A673 (cell line): ENCODE measurements at places on chromosomes 3 and 15. TPM values are rescaled to one million over a fixed set of nuclear protein-coding genes. Genes with fewer than 3 reads are reported as not detected.

The ZCWPW2 gene
- not detected in 2 replicates for total RNA-seq

The THUMPD3 gene
- total RNA-seq, result 79.2 and 84.6 TPM in 2 replicates

The DAZL gene
- not detected in 2 replicates for total RNA-seq

The HCLS1 gene
- 92.4 and 96.9 TPM in 2 replicates for total RNA-seq

The CATSPER2 gene
- total RNA-seq, result 2.2 and 2.9 TPM in 2 replicates

The SMAD3 gene
- 31.0 and 43.0 TPM in 2 replicates for total RNA-seq

The CXCR6 gene
- total RNA-seq, result not detected in 2 replicates

The GOLGA6L7 gene
- total RNA-seq, result not detected in 2 replicates

The MEIS2 gene
- 9.3 and 11.7 TPM in 2 replicates for total RNA-seq

The CHRM5 gene
- total RNA-seq, result not detected in 2 replicates

The TM4SF18 gene
- total RNA-seq, result 0.37 and 1.5 TPM in 2 replicates

The ACKR4 gene
- total RNA-seq, result not detected in 2 replicates

The STAB1 gene
- 0.41 TPM in 1 of 2 replicates, not detected in the other for total RNA-seq

The KLHL25 gene
- 11.5 and 12.7 TPM in 2 replicates for total RNA-seq

The SYNPR gene
- total RNA-seq, result 14.7 and 17.6 TPM in 2 replicates

- H3K4me1 ChIP-seq, result no peaks in the 10 kb centered on the region
- no peaks in the 10 kb centered on the region for H3K27me3 ChIP-seq
- H3K27ac ChIP-seq, result no peak overlapping the region
- H3K4me3 ChIP-seq, result no peak overlapping the region
- no peaks in the 10 kb centered on the region for H3K36me3 ChIP-seq
Measured at GRCh38 chr3:10949197-10949596, 43.4 kb upstream of the SLC6A1 start.

- no peaks in the 10 kb centered on the region for H3K36me3 ChIP-seq
- no peak overlapping the region for H3K4me3 ChIP-seq
- H3K4me1 ChIP-seq, result peaks cover 14% of the 10 kb centered on the region
- peak; percentile 37 for DNase-seq
- H3K27me3 ChIP-seq, result no peaks in the 10 kb centered on the region
Measured at GRCh38 chr3:171833789-171834460, 9.2 kb upstream of the TMEM212 start.

GRCh38 chr3:184222521-184222920 lies 6.9 kb upstream of the VWA5B2 start:
- no peak for DNase-seq
- H3K4me1 ChIP-seq, result no peaks in the 10 kb centered on the region
- peaks cover 7% of the 10 kb centered on the region for H3K27me3 ChIP-seq
- no peaks in the 10 kb centered on the region for H3K36me3 ChIP-seq
- H3K27ac ChIP-seq, result no peak overlapping the region
- no peak overlapping the region for H3K4me3 ChIP-seq

DNA sequence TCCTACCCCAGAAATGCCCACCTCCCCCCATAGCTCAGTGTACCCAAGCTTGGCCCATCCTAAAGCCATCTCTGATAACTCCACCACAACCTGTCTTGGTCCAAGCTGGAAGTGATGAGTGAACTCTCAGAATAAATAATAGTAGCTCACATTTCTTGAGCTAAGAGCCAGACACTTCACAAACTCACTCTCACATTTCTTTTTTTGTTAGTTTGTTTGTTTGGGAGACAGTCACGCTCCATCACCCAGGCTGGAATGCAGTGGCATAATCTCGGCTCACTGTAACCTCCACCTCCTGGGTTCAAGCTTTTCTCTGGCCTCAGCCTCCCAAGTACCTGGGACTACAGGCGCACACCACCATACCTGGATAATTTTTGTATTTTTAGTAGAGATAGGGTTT lies 46.2 kb downstream of the LIPC start:
- H3K36me3 ChIP-seq, result no peaks in the 10 kb centered on the region
- H3K4me3 ChIP-seq, result no peak overlapping the region
- DNase-seq, result no peak
- no peak overlapping the region for H3K27ac ChIP-seq
- peaks cover 46% of the 10 kb centered on the region for H3K4me1 ChIP-seq
- no peaks in the 10 kb centered on the region for H3K27me3 ChIP-seq

GRCh38 chr15:78260489-78260888 lies 3.9 kb upstream of the DNAJA4 start:
- H3K4me1 ChIP-seq, result no peaks in the 10 kb centered on the region
- no peaks in the 10 kb centered on the region for H3K36me3 ChIP-seq
- no peak for DNase-seq
- no peak overlapping the region for H3K27ac ChIP-seq
- no peak overlapping the region for H3K4me3 ChIP-seq

- no peaks in the 10 kb centered on the region for H3K4me1 ChIP-seq
- no peak overlapping the region for H3K4me3 ChIP-seq
- no peak for DNase-seq
- H3K27ac ChIP-seq, result no peak overlapping the region
Measured at GRCh38 chr3:11238880-11239279, 33.3 kb upstream of the ATG7 start.

DNA sequence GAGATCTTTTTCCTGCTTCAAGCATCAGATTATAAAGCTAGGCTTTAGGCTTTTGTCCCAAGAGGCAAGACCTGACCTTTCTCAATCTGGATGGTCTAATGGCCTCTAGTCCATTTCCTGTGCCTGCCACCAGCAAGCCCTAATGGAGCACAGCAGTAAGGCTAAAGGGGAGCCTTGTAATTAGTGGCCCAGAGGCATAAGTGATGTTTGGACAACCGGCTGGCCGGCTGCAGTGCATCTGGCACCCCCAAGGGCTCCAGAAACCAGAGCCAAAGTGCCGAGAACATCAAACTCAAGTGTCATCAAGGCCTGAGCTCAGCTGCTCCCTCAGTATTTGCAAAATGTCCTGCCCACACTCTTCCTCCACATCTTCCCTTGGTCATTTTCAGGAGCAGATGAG lies 31.9 kb upstream of the RTP4 start:
- no peaks in the 10 kb centered on the region for H3K27me3 ChIP-seq
- H3K27ac ChIP-seq, result no peak overlapping the region
- H3K36me3 ChIP-seq, result no peaks in the 10 kb centered on the region
- no peak for DNase-seq

DNA sequence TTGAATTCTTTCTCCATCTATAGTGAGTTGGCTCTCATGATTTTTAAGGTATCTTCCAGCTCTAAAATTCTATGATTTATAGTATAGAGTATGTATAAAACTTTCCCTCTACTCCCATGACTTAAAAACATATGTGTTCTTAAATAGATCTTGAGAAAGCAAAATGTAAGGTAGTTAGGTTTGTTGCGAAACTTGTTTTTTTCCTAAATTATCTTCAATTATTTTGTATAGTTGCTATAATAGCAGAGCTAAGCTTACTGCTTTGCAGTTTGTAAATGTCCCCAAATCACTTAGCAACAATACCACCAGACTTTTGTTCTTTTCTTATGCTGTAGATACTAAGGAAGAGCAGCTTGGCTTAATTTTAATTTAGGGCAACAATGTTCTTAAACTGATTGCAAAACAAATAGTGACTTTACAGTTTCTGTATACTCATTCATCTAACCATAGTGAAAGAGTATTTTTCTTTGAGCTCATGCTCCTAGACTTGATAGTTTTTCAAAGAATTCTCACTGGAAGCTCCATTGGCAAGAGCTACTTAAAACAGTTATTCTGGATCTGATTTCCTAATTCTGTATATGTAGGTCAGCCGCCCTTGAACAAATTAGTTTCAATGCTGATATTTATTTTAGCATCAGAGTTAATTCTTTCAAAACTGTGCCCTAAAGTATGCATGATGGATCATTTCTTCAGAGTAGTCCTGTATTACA lies 61.2 kb downstream of the LYSMD4 start:
- no peak for DNase-seq
- no peaks in the 10 kb centered on the region for H3K4me1 ChIP-seq
- no peak overlapping the region for H3K27ac ChIP-seq
- H3K27me3 ChIP-seq, result no peaks in the 10 kb centered on the region

GRCh38 chr15:69008056-69008455 lies 6.4 kb upstream of the NOX5 start:
- no peak for DNase-seq
- no peaks in the 10 kb centered on the region for H3K4me1 ChIP-seq
- H3K36me3 ChIP-seq, result no peaks in the 10 kb centered on the region
- no peak overlapping the region for H3K4me3 ChIP-seq
- H3K27ac ChIP-seq, result no peak overlapping the region
- H3K27me3 ChIP-seq, result no peaks in the 10 kb centered on the region

DNA sequence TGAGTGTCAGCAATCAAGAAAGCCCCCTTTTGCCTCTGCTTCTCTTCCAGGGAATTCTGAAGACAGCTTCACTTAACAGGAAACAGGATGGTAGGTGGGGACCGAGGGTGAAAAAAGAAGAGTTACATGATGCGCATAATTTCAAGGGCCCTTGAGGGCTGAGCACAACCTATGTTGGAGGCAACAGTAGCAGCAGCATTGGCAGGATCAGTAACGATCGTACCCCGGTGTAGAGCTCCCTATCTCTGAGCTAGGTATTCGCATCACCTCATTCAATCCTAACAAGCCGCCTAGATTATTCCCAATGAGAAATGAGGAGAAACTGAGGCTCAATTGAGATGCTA lies 432 bp upstream of the RAD54L2 start:
- H3K27ac ChIP-seq, result peak overlapping the region; percentile 82
- DNase-seq, result no peak
- peak overlapping the region; percentile 78 for H3K4me3 ChIP-seq
- H3K27me3 ChIP-seq, result no peaks in the 10 kb centered on the region
- H3K36me3 ChIP-seq, result no peaks in the 10 kb centered on the region

GRCh38 chr3:161208931-161209330 lies 12.2 kb upstream of the NMD3 start:
- no peak overlapping the region for H3K4me3 ChIP-seq
- H3K27ac ChIP-seq, result no peak overlapping the region
- no peak for DNase-seq
- H3K27me3 ChIP-seq, result no peaks in the 10 kb centered on the region
- no peaks in the 10 kb centered on the region for H3K4me1 ChIP-seq

- no peaks in the 10 kb centered on the region for H3K27me3 ChIP-seq
- H3K4me3 ChIP-seq, result no peak overlapping the region
- no peak for DNase-seq
- H3K4me1 ChIP-seq, result peaks cover 5% of the 10 kb centered on the region
Measured at GRCh38 chr15:98690272-98690950, 42.1 kb downstream of the IGF1R start.

- H3K27me3 ChIP-seq, result no peaks in the 10 kb centered on the region
- no peak overlapping the region for H3K27ac ChIP-seq
- H3K36me3 ChIP-seq, result peaks cover 46% of the 10 kb centered on the region
- no peak for DNase-seq
Measured at GRCh38 chr15:41464889-41465580, 28.6 kb upstream of the ITPKA start.

DNA sequence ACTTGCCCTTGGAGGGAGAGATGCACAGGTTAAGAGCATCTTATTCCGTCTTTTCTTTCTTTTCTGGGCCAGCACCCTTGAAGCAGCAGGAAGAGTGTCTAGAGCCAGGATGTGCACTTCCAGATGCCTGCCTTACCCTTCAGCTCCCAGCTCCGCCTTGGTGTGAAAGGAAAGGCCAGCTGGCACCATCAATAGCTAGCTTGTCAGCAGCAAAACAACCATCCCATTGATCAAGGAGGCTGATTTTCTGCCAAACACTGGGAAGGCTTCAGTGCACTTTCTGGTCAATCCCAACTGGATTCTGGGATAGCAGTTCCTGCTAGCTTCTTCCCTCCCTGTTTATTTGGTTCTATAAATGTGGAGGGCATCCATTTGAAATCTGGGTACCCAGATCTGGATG lies 110.9 kb upstream of the GALNT15 start:
- no peaks in the 10 kb centered on the region for H3K27me3 ChIP-seq
- no peaks in the 10 kb centered on the region for H3K4me1 ChIP-seq
- no peak for DNase-seq
- no peaks in the 10 kb centered on the region for H3K36me3 ChIP-seq
- H3K27ac ChIP-seq, result no peak overlapping the region
- H3K4me3 ChIP-seq, result no peak overlapping the region

GRCh38 chr15:52256366-52256765 lies 39.2 kb downstream of the MYO5C start:
- no peaks in the 10 kb centered on the region for H3K36me3 ChIP-seq
- peak; percentile 82 for DNase-seq
- peaks cover 5% of the 10 kb centered on the region for H3K4me1 ChIP-seq
- no peaks in the 10 kb centered on the region for H3K27me3 ChIP-seq
- H3K27ac ChIP-seq, result no peak overlapping the region
- H3K4me3 ChIP-seq, result no peak overlapping the region

GRCh38 chr3:108251265-108251664 lies 29.0 kb upstream of the IFT57 start:
- H3K4me1 ChIP-seq, result peaks cover under 1% of the 10 kb centered on the region
- DNase-seq, result no peak
- H3K36me3 ChIP-seq, result no peaks in the 10 kb centered on the region
- no peaks in the 10 kb centered on the region for H3K27me3 ChIP-seq
- no peak overlapping the region for H3K27ac ChIP-seq

DNA sequence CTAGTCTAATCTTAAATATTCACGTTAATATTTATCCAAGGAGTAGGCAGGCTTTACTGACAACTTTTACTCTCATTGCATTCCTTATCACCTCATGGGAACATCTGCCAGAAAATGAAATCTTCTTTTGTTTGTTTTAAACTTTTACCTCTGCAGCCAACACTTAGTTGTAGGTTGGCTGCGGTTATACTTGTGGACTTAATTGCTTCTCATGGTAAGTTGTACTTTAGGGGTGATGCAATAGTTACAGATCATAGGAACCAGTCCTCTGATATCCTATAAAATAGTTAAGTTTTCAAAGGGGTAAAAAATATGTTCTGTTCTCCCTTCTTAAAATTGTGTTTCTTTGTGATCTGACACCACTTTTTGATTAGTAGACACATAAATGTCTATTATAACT lies 321.9 kb downstream of the ZPLD1 start:
- H3K4me1 ChIP-seq, result peaks cover 5% of the 10 kb centered on the region
- no peak overlapping the region for H3K27ac ChIP-seq
- no peaks in the 10 kb centered on the region for H3K36me3 ChIP-seq
- DNase-seq, result no peak
- no peaks in the 10 kb centered on the region for H3K27me3 ChIP-seq

DNA sequence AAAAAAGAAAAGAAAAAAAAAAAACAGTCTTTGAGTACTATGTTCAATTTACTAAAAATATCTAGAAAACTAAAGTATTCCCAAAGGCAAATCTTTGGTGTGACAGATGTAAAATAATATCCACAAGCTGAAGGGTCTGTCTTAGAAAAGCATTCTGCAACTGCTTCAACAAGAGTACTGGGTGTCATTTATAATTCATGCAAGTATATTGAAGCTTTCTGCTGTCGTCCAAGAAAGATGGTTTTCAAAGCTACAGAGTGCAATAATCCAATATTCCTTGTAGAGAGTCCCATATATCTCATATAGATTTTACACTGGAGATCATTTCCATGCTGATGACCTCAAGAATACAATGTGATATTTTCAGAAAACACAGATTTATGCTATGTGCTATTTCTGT lies 90.9 kb upstream of the SUCLG2 start:
- no peaks in the 10 kb centered on the region for H3K4me1 ChIP-seq
- H3K4me3 ChIP-seq, result no peak overlapping the region
- no peak for DNase-seq
- no peak overlapping the region for H3K27ac ChIP-seq

DNA sequence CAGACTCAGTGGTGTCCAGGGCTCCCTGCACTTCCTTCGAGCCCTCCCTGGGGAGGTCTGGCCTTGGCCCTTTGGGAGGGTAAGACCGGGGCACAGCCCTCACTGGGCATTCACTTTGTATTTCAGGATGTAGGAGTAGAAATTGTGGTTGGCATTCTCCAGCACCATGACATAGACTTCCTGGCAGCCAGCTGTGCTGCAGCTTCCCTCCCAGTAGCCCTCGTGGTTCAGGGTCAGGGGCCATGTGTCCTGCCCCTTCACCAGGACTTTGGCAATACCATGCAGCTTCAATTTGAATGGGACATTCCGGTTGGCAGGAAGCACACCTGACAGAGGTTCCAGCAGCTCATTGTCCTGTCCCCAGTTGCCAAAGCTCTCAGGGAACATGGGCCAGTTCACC lies 47.3 kb downstream of the KY start:
- peaks cover 20% of the 10 kb centered on the region for H3K4me1 ChIP-seq
- H3K27ac ChIP-seq, result no peak overlapping the region
- peaks cover 7% of the 10 kb centered on the region for H3K27me3 ChIP-seq
- DNase-seq, result no peak
- H3K36me3 ChIP-seq, result no peaks in the 10 kb centered on the region
- H3K4me3 ChIP-seq, result no peak overlapping the region
